GM19239 (cell line): ENCODE measurements at places on chromosomes 5 and 9.

GRCh38 chr9:33380390-33381094, 21.8 kb downstream of the AQP7 start:
- no peak for DNase-seq

DNA sequence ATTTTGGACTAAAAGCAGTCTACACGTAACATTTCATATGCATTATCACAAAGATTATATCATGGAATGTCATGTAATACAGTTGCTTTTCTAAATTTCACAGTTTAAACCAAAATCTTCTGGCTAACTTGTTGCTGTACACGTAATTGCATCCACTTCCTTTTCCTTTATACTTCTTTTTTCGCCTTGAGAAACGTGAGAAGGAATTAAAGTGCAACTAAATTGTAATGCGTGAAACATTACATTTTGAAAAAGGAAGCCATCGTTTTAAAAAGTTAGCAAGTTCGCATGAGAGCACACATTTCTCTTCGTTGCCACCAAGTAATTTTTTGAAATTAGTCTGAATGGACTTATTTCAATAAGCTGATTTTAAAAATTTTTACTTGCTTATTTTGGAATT, 80.0 kb downstream of the MEGF10 start:
- DNase-seq, result no peak

DNA sequence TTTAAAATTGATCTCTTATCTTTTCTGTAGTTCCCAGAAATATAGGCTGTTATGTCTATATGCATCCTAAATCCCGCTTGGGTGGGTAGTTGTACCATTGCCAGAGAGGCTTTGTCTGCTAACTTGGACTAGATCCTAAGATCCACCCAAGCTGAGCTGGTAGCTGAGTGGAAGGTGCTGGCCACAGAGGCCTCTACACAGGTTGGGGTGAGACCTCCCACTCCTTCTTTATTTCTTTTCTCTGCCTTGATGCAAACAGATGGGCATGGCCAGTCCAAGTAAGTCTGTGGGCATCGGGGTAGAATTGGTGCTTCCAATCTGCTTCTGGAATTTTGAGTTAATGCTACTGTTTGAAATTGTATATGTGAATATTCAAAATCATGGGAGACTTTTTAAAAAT, 14.4 kb upstream of the GADD45G start:
- no peak for DNase-seq

DNA sequence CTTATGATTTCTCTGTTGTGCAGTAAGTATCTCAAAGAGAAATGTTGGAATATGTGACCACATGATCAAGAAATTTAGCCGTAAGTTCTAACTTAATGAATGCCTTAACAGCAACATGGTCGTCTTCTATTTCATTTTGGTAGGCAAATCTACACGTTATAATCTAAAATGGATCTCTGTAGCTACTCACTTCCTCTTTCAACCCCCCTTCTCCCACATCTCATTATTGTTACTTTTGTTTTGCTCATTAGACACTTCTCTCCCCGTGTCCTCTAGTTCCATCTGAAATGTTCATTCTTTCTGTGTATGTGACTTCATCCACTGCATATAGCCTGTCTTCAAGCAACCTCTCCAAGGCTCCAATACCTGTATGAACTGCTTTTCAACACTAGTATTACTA, 27.1 kb upstream of the LPAR1 start:
- no peak for DNase-seq

GRCh38 chr5:174736777-174737176, 12.4 kb downstream of the MSX2 start:
- no peak for DNase-seq

DNA sequence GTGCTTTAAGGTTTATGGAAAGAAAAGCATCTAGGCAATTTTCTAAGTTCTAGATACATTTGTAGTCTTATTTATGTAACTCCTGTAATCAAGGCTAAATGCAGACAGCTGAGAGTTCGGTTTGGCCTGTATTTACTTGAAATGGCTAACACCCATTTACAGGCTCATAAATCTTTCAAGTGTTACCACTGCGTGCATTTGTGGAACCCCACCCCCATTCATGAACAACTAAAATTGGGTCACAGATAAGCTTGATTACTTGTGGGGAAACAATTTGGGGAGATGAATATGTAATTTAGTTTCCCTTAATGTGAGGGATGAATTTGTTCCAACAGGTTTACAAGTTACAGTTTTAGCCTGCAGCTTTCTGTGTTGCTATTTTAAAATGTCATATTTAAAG, 360.6 kb downstream of the ARRDC3 start:
- DNase-seq, result no peak

DNA sequence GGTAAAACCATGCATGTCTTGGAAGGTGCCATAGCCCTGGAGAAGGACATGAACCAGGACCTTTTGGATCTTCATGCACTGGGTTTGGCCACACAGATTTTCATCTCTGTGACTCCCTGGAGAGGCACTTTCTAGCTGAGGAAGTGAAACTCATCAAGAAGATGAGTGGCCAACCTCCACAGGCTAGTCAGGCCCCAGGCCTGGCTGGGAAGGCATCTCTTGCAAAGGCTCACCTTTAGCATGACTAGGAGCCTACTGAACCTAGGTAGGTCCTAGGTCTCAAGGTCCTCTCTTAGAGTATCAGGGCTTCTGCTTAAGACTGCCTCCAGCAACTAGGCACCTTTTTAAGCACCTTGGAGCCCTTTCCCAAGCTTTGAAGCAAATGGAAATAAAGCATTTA, 1448.7 kb upstream of the ACO1 start:
- no peak for DNase-seq

DNA sequence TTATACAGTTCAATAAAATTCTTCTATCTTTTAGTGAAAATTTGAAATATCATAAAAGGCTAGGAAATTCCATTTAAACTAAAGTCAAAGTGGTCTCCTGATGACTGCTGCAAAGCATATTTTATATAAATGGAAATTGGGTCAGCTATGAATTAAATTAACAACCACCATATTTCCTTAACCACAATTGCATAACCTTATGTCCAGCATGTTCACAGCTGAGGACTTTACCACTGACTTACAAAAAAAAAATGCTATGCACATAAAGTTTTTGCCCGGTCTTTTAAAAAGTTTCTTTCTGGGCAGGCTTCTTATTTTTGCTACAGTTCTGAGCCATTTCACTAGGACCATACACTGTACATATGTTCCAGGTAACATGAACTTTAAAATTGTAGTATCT, 208.6 kb upstream of the RGMB start:
- no peak for DNase-seq

- DNase-seq, result no peak
Observed at GRCh38 chr5:172935096-172935495, 24.1 kb upstream of the RPL26L1 start.

DNA sequence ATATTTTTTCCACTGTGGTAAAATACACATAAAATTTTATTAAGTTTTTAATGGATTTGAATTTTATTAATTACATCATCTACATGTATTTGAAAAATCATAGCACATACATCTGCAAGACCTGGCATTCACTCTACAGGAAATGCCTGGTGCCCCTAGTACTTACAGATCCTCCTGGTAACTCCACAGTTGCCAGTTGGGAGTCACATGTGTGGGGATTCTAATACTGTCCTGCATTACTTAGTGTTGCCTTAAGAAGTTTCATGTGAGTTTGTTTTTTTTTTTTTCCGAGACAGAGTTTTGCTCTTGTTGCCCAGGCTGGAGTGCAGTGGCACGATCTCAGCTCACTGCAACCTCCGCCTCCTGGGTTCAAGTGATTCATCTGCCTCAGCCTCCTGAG, 18.1 kb downstream of the KDM3B start:
- no peak for DNase-seq

DNA sequence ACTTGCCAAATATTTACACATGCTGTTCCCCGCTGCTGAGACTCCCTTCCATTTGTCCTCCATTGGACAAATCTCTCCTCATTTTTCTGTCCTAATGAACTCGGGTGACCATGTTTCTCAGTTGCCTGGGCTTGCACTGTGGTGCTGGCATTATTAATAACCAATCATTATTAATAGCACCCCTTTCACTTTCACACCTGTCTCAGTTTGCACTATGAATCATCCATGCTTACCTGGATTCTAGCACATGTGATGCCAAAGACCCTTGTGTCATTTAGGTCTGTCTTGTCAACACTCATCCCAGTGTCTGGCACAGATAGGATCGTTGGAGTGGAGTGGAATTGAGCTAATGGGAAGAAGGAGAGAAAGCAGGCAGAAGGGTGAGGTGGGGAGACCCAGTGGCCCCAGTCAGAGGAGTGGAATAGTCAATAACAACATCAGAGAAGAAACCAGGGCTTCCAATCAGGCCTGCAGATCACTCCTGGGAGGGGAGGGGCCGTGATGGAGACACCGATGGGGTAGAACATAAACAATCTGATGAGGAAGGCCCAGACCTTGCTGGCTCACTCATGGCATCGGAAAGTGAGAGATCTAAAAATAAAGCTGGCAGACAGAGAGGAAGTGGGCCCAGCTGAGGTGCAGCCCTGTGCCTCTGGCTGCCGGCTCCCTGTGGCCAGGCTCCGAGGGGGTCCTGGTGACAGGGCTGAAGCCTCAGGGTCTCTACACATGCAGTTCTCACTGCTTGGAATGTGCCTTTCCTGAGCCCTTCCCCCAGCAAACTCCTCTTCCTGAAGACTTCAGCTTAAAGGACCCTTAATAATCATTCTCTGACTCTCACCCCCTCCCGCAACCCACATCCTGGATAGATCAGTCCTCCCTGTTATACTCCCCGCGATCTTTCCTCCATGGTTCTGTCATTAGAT, 33.5 kb upstream of the CRB2 start:
- no peak for DNase-seq

- no peak for DNase-seq
Observed at GRCh38 chr5:111392181-111392580, 120.2 kb downstream of the STARD4 start.

- no peak for DNase-seq
Observed at GRCh38 chr5:94021246-94021645, 279.8 kb upstream of the POU5F2 start.

DNA sequence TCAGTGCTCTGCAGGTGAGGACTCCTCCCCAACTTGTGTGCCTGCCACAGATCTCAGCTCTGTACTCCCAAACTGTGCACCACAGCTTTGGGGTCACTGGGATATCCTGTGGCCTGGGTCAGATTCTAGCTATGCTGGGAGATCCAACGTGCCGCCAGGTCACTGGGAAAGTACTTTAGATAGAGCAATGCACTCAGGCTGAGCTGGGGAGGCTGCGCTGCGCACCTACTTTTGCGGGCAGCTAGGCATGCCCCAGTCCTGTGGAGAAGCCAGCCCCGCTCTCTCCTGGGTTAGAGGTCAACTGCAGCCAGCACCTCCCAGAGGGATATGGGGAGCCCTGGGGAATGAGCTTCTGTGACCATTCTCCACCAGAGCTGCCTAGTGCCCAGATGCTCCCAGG, 552.1 kb upstream of the CDH9 start:
- no peak for DNase-seq

- no peak for DNase-seq
Observed at GRCh38 chr9:70439991-70440706, 25.7 kb upstream of the KLF9 start.

DNA sequence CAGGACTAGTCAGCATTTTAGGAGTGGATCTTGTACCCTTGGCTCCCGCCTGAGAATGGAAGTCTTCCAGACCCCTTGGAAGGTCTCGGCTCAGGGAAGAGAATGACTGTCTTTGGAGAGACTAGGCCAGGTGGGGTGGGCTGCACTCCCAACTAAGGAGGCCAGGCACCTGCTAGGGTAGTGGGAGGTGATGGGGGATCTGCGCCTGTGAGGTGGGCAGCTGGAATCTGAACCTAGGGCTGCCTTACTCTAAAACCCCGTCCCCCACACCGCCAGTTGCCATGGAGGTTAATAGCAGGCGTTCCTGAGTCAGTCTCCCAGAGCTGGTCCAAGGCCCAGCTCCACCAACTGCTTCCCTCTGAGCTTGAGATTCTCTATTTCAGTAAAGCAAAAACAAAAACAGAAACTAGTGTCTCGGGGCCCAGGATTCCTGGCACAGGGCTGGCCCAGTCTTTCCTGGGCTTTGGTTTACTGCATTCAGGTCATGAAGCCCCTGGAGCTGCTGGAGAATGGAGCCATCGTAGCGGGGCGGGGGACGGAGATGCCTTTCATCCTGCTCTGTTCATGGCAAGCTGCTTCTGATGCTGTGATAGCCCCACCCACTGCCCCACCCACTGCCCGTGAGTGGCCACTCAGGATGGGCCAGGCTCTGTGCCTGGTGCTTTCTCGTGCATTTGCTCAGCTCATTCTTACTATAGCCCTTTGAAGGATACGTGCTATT, 57.5 kb downstream of the DAB2IP start:
- no peak for DNase-seq

- DNase-seq, result no peak
Observed at GRCh38 chr9:237141-237857, 22.6 kb downstream of the DOCK8 start.

GRCh38 chr5:44178414-44178813, 210.8 kb downstream of the FGF10 start:
- no peak for DNase-seq

DNA sequence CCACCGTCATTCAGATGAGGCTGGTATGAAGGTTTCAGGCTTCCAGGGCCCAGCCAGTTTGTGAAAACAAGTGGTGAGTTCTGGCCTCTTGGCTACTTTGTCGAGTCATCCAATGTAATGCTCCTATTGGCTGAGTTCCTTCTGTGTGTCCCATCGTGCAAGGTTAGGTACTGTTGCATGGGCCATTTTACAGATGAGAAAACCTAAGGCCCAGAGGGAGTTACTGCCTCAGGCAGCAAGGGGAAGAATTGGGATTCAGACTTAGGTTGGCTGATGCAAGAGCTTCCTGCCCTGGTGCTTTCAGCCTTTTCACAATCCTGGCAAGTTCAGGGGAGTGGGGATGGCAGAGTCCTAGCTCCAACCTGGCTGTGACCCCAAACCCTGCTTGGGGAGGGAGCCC, 17.4 kb upstream of the PITX1 start:
- no peak for DNase-seq

- DNase-seq, result no peak
Observed at GRCh38 chr9:98559561-98559960, 149.2 kb downstream of the GABBR2 start.

- no peak for DNase-seq
Observed at GRCh38 chr9:1272488-1272887, 222.3 kb downstream of the DMRT2 start.

DNA sequence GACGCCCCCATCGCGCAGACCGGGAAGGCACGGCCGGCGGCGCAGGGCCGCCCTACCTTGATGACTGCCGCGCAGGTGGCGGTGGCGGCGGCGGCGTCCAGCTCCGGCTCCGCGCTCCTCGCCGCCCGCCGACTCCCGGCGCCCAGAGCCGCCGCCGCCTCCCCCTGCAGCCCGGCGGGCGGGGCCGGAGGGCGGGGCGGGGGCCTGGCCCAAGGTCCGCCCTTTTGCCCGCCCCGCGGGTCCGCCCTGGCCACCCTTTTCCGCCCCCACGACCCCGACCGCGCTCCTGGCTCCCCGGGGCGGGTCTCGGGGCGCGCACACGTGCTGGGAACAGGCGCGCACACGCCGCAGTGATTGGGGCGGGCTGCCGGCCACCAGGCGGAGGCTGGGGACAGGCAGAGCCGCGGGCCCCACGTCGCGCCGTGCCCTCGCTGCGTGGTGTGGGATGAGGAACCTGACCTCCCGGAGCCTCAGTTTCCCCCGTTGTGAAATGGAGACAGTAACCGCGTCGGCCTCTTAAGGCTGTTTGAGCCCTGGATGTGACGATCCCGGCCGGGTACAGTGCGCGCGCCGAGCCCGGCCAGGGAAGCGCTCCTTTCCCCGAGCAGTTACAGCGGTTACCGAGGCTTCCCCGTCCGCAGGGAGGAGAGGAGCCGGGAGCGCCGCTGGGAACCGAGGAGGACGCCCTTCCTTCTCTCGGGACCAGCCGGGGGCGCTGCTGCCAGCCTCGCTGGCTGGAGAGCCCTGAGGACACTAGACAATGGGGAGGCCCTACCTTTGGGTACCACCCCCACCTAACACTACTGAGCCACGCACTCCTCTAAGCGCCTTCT, at the start of gene CORO2A:
Gene CORO2A, minus strand, starts transcription at position 135 of the 833 bp plus-strand sequence. CDS start 34,977 bp downstream, outside the sequence.
- DNase-seq, result peak; percentile 54

GRCh38 chr5:126865299-126865698, 88.4 kb downstream of the LMNB1 start:
- DNase-seq, result no peak
